Upper lobe of right lung (tissue), 1 donor: ENCODE measurements at places on chromosomes 2 and 18.

GRCh38 chr2:240741091-240741490 lies 49.4 kb downstream of the AQP12A start:
- no peak for DNase-seq

DNA sequence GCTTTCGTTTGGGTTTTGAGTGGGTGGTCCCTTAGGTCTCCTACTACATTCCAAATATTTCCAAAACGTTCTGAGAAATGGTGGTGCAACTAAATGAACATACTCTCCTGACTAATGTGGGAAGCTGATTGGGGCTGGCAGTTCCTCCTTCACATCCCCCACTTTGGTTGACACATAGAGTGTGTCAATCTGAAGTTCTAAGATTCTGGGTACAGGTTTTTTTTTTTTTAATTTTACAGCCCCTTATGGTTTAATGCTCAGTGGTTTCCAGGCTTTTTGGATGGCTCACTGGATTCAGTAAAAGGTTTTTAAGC lies 58.4 kb upstream of the ITGB6 start:
- no peak for DNase-seq

DNA sequence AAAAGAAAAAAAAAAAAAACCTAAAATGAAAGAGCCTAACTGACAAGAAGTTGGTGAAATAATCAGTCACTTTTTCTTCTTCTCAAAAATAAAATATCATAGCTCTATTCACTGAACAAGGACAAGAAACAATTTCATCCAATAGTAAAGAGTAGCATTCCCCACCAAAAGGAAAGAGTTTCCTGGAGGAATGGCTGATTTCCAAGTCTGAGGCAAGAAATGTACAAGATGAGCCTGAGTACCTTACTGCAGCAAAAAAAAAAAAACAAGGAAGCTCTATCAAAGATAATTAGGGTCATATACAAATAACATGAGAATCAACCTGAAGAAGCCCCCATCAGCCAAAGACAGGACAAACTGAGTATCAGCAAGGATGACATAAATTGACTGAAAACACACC lies 11.5 kb downstream of the ROCK1 start:
- no peak for DNase-seq

GRCh38 chr2:96143231-96143847 lies 1.9 kb downstream of the DUSP2 start:
- no peak for DNase-seq

DNA sequence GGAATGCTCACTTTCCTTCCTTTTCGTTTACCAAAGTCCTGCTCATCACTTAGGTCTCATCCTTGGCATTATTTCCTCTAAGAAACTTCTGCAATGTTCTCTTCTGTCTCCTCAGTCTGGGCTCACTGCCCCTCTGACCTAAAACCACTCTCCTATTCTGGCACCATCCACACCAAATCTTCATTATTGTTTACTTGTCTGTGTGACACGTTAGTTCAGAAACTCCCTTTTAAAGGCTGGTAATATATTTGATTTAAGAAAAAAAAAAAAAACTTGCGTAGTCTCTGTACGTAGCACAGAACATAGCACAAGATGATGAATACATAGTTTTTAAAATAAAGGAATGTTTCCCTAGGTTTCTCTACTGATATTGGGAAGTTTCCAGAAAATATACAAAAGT lies 118.8 kb upstream of the CAVIN2 start:
- no peak for DNase-seq

GRCh38 chr2:68172990-68173700 lies 15.5 kb downstream of the PNO1 start:
- no peak for DNase-seq

- no peak for DNase-seq
Measured at GRCh38 chr2:216345846-216346245, 26.4 kb downstream of the MARCHF4 start.

DNA sequence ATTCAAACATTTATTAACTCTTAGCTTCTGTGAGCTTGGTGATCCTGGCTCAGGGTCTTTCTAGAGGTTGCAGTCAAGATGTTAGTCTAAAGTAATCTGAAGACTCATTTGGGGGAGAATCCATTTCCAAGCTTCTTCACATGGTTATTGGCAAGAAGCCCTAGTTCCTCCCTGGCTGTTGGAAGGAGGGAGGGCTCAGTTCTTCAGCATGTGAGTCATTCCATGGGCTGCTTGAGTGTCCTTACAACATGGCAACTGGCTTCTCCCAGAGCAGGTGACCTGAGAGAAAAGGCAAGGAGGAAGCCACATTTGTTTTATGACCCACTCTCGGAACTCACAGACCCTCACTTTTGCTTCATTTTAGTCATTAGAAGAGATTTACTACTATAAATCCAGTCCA lies 10.6 kb upstream of the C2orf74 start:
- no peak for DNase-seq
